ENCODE measurements at places on chromosomes 5 and 9.

DNA sequence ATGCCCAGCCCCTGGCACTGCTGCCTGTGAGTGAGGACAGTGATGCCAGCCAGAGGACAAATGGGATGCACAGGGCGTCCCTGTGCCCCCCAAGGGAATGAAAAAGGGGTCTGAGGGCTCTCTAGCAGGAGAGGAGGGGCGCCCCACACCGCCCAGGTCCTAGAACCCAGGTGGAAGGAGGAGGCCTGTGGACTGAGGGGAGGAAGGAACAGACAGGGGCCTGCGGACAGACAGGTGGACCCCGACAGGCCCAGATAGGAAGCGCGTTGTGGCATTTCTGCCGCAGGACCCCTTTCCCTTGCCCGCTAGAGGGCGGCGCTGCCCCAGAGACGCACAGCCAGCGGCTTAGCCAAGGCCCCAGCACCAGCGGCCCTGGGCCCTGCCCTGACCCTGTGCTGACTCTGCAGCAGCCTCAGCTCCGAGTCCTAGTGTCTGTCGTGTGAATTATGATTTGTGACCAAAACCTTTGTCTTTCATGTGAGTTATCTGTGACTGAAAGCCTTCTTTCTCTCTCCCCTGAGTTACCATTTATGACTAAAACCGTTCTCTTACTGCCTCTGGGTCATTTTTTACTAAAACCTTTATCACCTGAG lies 30.7 kb downstream of the TRIP13 start:
- DNase-seq: peak; percentile 22

DNA sequence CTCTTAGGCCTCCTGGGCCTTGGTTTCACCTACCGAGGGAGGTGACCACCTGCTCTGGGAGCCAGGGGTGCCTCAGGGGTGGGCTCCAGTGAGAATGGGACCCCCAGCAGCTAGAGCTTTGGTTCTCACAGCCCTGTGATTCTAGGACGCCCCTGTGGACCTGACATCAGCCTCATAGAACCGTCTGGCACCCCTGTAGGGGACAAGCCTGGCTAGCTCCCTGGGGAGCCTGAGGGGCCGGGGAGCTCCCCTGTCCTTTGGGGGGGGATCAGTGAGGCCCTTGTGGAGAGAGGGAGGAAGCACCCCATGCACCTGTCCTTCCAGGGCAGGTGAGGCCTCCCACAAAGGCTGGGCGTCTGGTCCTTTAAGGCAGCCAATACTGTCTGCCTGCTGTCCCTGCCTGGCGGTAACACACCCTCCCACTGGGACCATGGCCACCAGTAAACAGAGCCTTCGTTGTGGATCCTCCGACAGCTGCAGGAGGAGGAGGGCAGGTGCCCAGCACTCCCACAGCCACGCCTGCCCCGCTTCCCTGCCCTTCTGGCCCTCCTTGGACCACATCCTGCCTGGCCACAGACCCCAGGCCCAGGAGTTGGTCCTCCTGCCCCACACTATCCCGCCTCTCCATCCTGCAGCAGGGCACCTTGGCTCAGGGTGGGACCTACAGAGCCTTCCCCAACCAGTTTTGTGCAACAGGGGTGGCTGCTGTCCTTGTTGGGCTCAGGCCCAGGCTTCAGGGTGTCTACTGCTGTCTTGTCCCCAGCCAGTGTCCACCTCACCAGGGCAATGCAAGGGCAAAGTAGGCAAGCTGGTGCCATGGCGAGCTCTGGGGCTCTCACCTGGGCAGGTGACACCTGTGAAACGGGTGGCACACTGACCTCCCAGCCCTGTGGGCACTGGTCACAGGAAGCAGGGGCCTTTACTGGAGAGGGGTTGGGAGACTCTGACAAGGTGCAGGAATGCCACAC lies 3.0 kb upstream of the TUBB4B start:
- DNase-seq: no peak

DNA sequence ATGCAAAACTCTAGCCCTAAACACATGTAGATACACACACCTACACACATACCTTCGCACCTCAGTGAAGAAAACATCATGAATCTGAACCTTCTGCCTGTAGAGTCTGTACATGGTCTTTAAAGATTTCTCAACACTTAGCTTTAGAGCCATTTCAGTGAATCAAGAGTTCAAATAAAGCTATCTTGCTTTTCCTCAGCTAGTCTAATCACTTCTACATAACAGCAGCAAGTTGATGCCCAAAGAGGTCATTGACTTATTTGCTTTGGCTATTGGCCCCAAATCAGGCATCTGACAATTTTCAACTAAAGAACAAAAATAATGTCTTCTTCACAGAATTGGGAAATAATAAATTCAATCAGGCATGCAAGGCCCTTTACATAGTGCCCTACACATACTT lies 127.9 kb upstream of the SGCD start:
- DNase-seq: no peak

GRCh38 chr5:15528476-15528875 lies 28.5 kb downstream of the FBXL7 start:
- no peak for DNase-seq

GRCh38 chr9:132690696-132691095 lies 20.4 kb downstream of the GTF3C4 start:
- DNase-seq: no peak

DNA sequence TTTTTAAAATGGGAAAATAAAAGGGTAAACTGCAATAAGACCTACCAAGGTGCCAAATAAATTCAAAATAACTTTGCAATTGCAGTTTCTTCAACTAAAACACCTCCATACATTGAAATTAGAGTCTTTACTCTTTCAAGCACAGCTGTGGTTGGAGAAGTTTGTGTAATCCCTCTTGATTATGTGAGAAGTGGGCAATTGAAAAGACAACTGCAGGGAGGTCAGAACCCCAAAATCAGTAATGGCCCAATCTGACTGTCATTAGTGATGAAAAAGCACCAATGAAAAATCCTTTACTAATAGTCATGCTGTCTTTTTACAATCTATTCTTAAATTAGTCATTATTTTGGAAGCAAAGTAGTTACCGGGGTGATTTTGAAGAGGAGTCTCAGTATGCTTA lies 116.7 kb upstream of the RGMB start:
- DNase-seq: no peak
